GM23248 (cell line): ENCODE measurements at places on chromosomes 2 and 18. TPM values are rescaled to one million over a fixed set of nuclear protein-coding genes. Genes with fewer than 3 reads are reported as not detected.

DNA sequence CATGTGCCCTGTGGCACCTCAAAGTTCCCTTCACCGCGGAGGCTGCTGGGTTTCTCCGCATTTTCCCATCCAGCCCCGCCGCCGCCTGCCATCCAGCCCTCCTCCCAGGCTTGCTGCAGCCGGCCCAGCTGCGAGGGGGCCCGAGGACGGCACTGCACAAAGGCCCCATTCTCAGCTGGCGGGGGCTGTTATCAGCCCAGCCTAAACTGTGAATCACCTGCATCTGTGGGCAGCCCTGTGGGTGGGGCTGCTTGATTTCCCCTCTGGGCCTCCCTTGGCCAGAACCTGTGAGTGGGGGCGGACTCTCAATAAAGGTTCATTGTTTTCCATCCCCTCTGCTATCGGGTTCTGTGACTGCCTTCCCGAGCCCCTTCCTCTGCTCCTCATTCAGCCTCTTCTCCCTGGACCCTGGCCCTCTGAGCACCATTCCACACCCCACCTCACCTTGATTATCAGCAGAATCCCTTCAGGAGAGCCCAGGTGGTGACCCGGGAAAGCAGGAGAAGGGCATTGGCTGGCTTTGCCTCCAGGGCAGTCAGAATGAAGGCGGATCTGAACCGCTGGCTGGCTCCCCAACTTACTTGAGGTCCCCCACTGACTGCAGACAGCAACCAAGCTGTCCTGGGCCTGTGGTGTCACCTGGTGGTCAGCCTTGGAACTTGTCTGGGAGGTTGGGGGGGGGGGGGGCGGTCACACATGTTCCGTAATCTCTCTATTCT lies 204.5 kb downstream of the ZFP36L2 start:
- DNase-seq: no peak

DNA sequence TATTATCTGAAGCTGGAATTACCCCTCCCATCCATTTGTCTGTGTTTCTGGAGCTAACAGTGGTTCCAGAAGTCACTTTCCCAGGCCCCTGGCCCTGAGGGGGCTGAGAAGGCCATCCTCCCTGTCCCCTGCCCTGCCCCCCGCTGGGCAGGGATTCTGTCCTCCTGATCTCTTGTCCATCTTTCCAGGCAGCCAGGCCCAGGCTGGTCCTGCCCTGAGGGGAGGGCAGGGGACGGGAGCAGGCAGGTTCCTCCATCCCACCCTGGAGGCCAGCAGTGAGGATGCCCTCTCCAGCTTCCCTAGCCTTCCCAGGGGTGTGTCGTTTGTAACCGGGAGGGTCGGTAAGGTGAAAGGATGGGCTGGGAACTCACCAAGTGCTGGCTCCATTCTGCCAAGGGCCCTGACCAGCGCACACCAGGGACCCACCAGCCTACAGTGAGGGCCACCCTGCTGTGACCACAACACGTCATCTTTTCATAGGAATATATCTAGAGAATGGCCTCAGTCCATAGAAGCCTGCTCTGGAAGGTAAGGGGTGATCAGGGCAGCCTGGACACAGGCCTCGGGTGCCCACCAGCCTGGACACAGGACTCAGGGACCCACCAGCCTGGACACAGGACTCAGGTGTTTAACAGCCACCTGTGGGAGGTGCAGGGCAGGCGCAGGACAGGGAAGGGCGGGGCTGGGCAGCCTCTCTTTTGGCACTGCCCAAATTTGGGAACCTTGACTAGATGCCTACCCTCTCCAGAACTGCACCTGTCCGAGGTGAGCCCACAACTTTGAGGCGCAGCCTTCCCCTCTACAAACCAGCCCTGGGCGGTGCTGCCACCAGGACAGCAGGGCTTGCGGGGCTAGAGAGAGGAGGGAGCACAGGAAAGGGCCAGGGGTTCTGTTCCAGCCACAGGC lies 35.8 kb upstream of the GPC1 start:
- DNase-seq: no peak

GRCh38 chr2:1743396-1744150 lies 742 bp downstream of the PXDN start:
- DNase-seq: peak; percentile 82

- no peak for DNase-seq
These were observed 305.2 kb upstream of the UBE2E3 start for GRCh38 chr2:180675170-180675569.

GRCh38 chr18:51194604-51195003 lies 2.9 kb downstream of the MEX3C start:
- DNase-seq: peak; percentile 20

DNA sequence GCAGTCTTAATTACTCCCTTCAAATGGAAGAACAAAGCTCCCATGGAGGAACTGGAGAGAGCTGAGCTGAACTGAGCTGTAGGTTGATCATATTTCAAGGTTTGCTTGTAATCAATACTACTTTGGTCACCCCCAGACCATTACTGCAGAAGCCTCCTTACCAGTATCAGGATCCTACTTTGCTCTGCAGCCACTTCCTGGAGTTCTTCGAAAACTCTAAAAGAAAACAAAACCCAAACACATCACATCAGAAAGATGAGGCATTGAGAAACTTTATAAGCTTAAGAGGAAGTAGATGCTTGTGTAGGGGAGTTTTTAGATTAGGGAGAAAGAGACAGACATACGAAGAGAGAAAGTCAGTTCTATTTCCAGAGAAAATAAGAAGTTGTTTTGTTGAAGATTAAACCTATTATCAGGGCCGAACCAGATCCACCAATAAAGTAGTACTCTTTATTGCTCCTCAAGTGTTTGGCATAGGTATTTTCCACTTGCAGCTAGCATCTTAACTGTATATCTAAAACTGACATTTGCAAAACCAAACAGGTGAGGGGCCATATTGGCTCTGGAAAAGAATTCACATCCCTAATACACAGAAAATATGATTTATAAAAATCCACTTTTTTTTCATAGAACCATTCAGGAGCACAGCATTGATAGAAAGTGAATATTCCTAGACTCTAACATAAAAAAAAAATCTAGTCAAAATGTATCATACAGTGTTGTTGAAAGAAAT lies 166.9 kb upstream of the KLF7 start:
- DNase-seq: no peak

DNA sequence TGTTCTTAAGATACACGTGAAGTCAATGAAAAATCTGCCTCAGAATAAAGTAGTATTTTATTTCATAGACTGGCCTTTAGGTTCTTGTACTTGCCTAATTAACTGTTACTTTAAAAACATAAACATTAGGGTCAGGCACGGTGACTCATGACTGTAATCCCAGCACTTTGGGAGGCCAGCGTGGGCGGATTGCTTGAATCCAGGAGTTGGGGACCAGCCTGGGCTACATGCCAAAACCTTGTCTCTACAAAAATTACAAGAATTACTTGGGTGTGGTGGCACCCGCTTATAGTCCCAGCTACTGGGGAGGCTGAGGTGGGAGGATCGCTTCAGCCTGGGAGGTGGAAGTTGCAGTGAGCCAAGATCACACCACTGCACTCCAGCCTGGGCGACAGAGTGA lies 16.0 kb upstream of the SNORC start:
- DNase-seq: peak; percentile 79

GRCh38 chr2:171345971-171346722 lies 87.6 kb downstream of the METTL8 start:
- DNase-seq: no peak

DNA sequence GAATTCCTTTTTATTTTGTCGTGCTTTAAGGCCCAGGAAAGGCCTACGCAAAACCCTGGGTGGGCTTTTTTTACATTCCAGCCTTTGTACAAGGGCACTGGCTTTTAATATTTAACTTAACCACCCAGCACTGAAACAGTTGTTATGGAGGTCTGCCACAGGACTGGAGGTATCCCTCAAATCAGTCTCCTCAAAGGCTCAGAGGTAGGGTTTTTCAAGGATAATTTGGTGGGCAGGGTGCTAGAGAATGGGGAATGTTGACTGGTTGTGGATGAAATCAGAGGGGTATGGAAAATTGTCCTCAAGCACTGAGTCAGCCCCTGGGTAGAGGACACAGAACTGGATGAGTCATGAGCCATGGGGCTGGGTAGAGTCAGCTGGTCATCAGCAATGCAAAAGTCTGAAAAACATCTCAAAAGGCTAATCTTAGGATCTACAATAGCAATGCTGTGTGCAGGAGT lies 443.1 kb downstream of the THSD7B start:
- DNase-seq: peak; percentile 82

- DNase-seq: peak; percentile 58
These were observed 436.6 kb downstream of the LRATD1 start for GRCh38 chr2:15069149-15069548.

DNA sequence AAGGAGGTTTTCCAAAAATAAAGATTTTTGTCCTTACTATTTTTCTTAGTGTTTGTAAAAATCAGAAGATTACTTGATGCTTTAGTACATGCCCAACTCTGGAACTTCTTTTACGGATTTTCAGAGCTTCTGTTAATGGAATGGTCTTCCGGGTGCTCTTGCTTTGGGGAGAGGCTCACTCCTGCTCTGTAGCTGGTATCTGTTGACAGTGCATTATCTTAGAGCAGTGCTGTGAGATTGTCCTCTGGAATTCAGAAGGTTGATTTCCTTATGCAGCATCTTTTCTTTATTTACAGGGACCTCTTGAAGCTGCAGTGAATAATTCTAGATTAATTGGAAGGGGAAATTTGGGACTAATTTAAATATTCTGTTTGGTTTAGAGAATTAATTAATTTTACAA lies 4.6 kb downstream of the MAPRE2 start:
- DNase-seq: peak; percentile 16

GRCh38 chr2:174016447-174016846 lies 51.3 kb upstream of the SP3 start:
- no peak for DNase-seq

GRCh38 chr2:11027195-11027594 lies 115.5 kb downstream of the KCNF1 start:
- no peak for DNase-seq

DNA sequence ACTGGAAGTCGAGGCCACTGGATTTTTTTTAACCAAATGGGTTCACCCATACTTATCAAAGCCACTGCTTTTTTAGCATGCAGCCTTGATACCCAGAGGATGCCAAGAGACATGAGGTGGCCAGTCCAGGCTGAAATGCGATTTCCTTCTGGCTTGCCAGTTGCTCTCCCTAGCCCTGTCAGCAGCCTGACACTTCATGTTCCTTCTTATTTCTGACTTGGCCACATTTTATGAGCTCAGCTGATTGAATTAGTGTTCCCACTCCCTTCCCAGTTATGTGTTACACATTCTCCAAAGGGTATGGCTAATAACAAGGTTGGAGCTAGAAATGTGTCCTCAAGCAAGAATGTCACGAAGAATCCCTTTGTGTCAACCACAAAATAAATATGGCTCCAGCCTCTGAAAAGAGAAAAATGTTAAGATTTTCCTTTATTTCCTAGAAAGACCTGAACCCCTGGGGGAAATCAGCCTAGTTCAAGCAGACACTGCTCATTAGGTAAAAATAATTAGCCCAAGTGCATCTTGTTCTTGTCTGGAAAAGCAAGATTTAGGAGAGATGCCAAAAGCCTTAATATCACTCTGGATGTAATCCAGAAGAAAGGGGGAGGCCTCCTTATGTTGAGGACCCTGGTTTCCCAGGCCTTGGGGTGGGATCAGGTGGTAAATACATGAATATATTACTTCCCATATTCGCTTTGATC lies 121.7 kb upstream of the TACR1 start:
- no peak for DNase-seq

DNA sequence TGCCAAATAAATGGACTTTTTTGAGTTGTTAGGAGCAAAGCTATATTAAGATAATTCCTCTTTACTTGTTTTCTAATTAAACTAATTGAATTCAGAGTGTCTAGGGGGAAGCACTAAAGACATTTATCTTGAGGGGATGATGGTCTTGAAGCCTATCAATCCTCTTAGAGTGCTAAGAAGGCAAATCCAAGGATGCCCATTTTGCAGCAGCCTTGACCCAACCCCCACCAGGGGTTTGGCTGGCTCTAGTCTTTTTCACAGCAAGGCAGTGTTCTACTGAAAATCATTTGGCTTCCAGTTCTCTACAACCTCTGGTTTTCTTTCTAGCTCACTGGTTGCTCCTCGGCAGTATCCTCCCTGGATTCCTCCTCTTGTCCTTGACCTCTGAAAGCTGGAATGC lies 6.5 kb upstream of the RAX start:
- DNase-seq: no peak

- DNase-seq: no peak
These were observed 31.3 kb upstream of the AFTPH start for GRCh38 chr2:64492821-64493220.

- DNase-seq: no peak
These were observed 51.7 kb upstream of the EHBP1 start for GRCh38 chr2:62653582-62654422.

DNA sequence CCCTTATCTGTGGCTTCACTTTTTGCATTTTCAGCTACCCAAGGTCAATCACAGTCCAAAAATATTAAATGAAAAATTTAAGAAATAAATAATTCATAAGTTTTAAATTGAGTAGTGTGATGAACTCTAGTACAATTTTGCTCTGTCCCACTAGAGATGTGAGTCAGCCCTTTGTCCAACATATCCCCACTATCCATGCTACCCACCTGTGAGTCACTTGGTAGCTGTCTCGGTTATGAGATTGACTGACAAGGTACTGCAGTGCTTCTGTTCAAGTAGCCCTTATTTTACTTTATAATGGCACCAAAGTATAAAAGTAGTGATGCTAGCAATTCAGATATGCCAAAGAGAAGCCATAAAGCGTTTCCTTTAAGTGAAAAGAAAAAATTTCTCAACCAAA lies 28.8 kb downstream of the ADCY3 start:
- no peak for DNase-seq

GPR45 gene
- polyA plus RNA-seq: not detected in 2 replicates

NTSR2 gene
- polyA plus RNA-seq: not detected in 2 replicates

DTYMK gene
- polyA plus RNA-seq: 78.7 and 82.6 TPM in 2 replicates

MALT1 gene
- 10.9 and 12.6 TPM in 2 replicates for polyA plus RNA-seq

SKA1 gene
- 6.6 and 9.4 TPM in 2 replicates for polyA plus RNA-seq

DAPL1 gene
- polyA plus RNA-seq: not detected in 2 replicates

SULT1C4 gene
- not detected in 2 replicates for polyA plus RNA-seq

C2orf15 gene
- polyA plus RNA-seq: not detected in 2 replicates
